T-cell (primary cell): ENCODE measurements at places on chromosomes 4 and X.
A peak's percentile ranks its signal among the peaks of the same experiment; 100 is the strongest.

- no peak for DNase-seq
These were observed 28.7 kb upstream of the BMP2K start for GRCh38 chr4:78747475-78747922.

GRCh38 chrX:129360175-129360574 is 163.1 kb downstream of the SMARCA1 start:
- peak; percentile 12 for DNase-seq

- no peak for DNase-seq
These were observed 110.6 kb downstream of the SORCS2 start for GRCh38 chr4:7302781-7303404.

DNA sequence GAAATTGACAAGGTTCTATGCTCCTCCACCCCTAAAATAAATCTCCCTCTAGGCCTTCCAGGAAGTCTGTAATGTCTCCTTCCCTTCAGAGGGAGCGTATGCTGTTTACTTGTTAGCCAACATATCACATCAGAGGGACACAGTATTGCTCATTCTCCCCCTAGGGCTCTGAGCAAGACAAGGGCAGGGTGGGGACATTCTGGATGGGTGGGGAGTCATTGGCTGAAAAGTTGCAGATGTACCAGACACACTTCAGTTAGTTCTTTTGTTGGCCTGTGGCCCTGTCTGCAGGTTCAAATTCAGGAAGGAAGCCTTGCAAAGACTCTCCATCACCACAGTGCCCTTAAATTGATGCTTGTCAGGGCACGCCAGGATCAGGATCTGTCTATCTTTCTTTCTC is 106.3 kb upstream of the TEX13D start:
- DNase-seq, result no peak

DNA sequence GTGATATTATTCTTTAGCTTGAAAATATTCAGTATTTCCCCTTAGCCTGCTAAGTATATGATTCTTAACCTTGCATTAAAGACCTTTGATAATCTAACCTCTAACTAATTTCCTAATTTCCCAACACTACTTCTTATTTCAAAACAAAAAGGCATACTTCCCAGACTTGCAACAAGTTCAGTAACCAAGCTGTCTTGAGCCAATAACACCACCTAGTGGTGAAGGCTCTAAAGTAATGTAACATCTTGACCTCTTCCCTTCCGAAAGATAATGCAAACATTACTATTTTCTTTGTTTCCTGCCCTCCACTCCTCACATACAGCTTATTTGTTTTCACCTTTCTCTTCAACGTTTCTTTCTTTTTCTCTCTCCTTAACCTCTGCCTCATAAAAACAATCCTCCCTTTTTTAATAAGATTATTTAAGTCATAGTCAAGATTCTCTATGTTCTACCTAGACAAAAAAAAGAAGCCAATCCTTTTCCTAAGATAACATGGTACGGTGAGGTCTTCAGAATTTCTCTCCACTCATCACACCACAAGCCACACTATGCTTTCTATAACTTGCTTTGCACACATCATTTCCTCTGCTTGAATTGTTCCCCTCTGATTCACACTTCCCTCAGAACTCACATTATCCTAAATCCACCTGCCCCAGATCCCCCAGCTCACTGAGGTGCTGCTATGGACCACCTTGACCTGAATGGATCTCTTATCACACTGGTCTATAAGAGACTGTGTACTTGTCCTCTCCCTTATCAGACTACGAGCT is 3.5 kb downstream of the FAT1 start:
- DNase-seq, result no peak

- DNase-seq, result no peak
These were observed 877.8 kb downstream of the FAM133A start for GRCh38 chrX:94551831-94552230.

DNA sequence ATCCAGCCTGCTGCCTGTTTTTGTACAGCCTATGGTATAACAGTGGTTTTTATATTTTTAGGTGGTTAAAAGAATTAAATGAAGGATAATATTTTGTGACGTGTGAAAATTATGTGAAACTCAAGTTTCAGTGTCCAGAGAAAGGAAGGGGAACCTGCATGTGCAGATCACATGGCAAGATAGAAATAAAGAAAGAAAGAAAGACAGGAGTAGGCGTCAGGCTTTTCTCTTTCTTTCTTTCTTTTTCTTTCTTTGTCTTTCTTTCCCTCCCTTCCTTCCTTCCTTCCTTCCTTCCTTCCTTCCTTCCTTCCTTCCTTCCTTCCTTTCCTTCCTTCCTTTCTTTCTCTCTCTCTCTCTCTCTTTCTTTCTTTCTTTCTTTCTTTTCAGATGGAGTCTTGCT is 42.0 kb upstream of the HUWE1 start:
- DNase-seq, result no peak

- no peak for DNase-seq
These were observed 14.8 kb downstream of the RPL34 start for GRCh38 chr4:108635070-108635655.

DNA sequence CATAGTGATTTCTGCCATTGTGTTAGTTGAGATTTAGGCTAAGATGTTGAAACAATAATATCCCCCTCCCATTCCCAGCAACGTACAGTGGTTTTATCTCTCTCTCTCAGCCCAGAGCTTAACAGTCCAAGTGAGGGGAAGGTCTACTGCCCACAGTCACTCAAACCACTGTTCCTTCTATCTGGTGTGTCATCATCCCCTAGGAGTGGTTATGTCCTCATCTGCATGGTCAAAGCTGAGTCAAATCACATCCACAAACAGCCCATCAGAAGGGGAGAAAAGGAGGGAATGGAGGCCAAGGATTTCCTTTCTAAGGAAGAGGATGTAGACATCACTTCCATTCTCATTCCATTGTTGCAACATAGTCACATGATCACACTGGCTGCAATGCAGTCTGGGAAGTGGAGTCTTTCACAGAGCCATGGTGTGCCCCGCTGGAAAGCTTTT is 42.8 kb upstream of the CHRNA9 start:
- DNase-seq, result no peak

DNA sequence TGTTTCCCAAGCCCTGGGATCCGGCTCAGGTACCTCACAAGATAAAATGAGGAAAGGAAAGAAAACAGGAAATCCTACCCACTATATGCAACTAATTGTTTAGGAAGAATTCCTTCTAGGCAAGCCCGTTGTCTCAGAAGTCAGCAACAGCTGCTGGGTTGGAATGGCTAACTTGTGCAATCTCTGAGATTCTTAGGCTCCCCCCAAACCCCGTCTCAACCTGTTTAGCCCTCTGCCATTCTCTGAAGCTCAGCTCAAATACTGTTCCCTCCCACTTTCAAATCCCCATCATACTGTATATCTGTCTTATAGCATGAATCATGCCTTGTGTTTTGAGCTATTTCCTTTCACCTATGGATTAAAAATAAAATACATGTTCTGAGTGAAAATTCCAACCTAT is 28.9 kb downstream of the STARD8 start:
- no peak for DNase-seq

- no peak for DNase-seq
These were observed 519 bp downstream of the FOXO4 start for GRCh38 chrX:71095981-71096759.

DNA sequence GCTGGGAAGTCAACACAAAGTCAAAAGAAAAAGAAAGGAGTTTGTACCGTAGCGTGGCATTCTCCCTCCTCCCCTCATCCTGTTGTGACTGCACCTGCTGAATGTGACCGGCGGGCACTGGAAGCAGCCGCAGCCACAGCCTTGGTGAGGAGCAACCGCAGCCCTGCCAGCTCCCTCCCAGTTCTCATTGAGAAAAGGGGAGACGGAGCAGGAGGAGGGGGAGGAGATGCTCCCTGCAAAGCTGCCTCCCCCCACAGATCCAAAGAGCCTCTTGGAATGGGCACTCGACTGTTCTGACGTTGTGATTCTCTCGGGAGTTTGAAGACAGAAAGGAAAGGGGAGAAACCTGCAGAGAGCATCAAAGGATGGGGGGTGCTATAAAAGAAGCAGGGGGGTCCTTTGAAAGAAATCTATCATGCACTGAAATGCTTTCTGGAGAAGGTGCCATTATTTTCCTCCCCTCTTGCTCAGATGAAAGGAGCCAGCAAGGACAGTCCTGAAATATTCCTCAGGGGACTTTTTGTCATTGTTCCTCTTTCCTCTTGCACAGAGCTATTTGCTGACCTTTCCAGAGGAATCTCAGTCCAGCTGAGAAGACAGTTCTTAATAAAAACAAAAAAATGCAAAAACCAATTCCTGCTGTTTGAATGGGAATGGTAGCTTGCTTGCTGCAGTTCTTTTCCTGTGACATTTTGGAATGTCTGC is 429.7 kb downstream of the MAPK10 start:
- no peak for DNase-seq

DNA sequence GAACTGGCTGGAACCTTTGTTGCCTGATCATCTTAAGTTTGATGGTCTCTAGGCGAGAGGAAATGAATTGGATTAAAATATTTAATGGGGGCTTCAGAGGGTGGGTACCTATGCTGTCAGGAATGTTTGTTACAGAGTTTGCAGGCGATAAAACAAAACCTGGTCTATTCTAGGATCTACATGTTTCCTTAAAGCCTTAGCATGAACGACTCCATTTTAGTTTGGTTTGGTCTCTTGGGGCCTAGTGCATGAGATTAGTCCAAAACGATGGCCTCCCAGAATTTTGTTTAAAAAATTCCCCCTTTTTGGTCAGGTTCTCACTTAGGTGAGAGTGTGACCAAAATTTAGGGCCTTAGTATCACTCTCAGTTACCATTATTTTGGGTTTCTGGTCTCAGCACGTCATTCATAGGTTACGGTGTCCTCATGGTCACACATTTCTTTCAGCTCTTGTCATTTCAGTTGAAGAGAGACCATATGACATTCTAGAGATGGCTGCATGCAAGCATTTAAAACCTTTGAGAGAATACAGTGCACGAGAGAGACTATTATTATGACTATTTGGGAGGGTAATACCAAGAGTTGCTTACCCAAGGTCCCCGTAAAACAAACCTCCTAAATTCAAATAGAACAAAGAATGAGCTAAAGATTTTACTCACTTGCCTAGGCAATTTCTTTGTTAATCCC is 13.8 kb downstream of the MOB1B start:
- DNase-seq, result no peak

GRCh38 chrX:150933945-150934350 is 35.5 kb upstream of the CD99L2 start:
- no peak for DNase-seq

DNA sequence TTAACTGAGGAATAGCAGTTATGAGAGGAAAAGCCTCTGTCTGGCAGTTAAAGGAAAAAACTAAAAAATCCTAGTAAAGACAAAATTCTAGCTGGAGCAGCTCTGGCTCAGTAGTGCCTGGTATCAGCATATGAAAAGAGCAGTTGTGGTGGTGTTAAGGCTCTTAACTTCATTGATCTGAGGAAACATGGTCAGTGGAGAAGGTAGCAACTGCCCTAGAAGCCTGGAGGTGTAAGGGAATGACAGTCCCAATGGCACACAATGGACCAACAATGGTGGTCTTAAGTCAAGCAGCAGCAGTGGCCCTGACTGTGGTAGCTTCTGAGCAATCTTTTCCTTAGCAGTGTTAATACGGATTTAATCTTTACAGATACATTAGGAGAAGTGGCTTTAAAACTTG is 189.6 kb upstream of the POF1B start:
- DNase-seq, result no peak

GRCh38 chrX:37350034-37350365 is 836 bp downstream of the PRRG1 start:
- no peak for DNase-seq

GRCh38 chrX:50581405-50581804 is 110.8 kb upstream of the DGKK start:
- DNase-seq, result no peak

- DNase-seq, result peak; percentile 1
These were observed 55.1 kb upstream of the PGAM4 start for GRCh38 chrX:78024349-78025059.
